ENCODE measurements at places on chromosomes 12 and 14. TPM values are rescaled to one million over a fixed set of nuclear protein-coding genes. Genes with fewer than 3 reads are reported as not detected.

Gene LRIG3
- total RNA-seq = 57.4 TPM

Gene POLE2
- total RNA-seq = 11.6 TPM

Gene ACSS3
- 19.8 TPM for total RNA-seq

Gene CLMN
- 30.3 TPM for total RNA-seq

Gene TAPBPL
- total RNA-seq = 8.2 TPM

Gene TIMM9
- total RNA-seq = 12.2 TPM

Gene ACRBP
- total RNA-seq = 0.15 TPM

Gene CPM
- 90.3 TPM for total RNA-seq

Gene BCL11B
- 0.17 TPM for total RNA-seq

DNA sequence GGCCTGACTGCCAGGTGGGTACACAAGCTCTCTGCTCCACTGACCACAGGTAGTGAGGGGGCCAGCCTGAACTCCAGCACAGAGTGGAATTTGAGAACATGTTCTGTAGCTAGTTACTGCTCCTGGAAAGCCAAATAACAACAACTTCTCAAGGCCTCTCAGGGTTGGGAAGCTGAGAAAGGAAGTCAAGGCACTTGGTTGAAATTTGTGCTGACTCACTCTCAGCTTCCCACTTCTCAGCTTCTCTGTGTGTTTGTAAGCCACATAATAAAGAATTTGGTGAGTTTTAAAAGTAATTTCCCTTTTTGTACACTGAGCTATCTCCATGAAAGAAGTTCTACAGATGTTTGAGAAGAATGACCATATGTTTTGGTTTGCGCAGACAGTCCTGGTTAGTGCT, 234.9 kb downstream of the KTN1 start:
- peak; percentile 64 for DNase-seq

- DNase-seq = peak; percentile 72
Observed at GRCh38 chr12:123056053-123056452, 75.6 kb downstream of the ARL6IP4 start.

DNA sequence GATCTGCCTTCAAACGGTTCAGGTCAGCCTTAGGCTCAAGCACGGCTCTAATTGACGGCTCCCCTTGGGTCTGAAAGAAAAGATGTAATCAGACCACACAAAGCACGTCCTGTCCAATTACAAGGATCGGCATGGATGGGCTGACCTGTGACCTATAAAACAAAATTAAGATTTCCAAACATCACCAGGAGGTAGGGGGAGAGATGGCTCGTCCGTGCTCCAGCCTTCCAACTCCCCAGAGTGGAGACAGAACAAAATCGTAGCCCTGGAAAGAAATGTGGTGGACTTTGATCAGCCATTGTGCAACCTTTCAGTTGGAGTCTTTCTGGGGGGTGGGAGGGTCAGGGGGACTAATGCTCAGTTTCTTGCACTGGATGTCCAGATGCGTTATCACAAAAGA, 226.6 kb upstream of the DIO3 start:
- DNase-seq = no peak

- peak; percentile 44 for DNase-seq
Observed at GRCh38 chr14:96852823-96853422, 55.7 kb downstream of the VRK1 start.

GRCh38 chr12:31950492-31950891, 8.7 kb upstream of the RESF1 start:
- DNase-seq = no peak

DNA sequence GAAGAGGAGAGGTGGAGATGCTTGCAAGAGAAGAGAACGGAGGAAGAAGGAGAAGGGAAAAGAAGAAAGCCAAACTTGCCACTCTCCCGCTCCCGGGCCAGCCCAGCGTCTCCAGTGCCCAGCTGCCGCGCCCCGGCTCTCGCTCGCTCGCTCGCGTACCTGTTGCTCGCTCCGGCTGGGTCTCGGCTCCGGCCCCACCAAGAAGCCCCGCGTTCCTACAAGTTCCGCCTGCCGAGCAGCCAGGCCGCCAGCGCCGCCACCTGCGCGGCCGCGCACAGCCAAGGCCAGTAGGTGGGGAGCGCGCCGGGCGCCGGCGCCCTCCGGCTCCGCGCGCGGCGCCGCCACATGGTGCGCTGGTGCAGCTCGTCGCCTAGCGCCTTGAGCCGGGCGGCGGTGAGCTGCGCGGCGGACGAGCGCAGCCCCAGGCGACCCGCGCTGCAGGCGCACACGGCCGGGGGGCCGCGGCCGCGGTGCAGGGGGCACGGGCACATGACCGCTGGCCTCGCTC, 370 bp downstream of the HRK start:
- no peak for DNase-seq

DNA sequence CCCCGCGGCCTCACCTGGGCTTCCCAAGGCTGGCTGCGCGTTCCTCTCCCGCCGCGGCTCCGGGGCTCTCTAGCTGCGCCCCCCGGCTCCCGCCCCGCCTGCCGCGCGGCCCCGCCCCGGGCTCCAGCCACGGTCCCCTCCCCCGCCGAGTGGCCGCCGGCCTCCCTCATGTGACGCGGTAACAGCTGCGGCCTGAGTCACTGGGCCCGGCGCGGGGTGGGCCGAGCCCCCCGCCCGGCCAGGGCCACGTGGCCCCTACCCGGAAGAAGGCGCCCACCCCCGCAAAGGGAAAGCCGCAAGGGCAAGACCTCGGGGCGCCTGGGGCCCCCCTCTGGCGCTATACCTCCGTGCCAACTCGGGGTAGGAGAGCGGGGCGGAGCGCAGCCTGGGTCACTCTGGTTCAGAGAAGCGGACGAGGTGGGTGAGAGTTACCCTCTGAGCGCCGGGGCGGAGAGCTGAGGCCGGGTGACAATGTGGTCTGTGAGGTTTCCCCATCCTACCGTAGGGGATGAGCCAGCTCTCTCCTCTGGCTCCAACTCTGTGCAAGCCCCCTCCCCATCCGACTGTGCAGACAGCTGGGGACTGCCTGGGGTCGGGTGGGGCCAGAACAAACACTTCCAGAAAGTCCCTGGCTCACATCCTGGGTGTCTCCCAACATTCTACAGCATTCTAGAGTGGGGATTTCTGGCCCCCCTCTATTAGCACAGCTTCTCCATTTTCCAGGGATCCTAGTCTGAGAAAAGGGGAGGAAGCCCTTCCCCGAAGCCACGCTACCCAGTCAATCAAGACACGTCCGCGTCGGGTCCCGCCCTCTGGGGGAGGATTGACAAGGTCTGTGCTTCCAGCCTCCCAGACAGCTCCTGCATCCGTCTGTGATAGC, at the start of gene CD63:
Gene CD63 (minus strand): TSS at position 71 of the 880 bp plus-strand sequence. CDS start 668 bp downstream, outside the sequence.
- DNase-seq = peak; percentile 89

GRCh38 chr12:63318313-63318712, 167.3 kb upstream of the AVPR1A start:
- DNase-seq = no peak

DNA sequence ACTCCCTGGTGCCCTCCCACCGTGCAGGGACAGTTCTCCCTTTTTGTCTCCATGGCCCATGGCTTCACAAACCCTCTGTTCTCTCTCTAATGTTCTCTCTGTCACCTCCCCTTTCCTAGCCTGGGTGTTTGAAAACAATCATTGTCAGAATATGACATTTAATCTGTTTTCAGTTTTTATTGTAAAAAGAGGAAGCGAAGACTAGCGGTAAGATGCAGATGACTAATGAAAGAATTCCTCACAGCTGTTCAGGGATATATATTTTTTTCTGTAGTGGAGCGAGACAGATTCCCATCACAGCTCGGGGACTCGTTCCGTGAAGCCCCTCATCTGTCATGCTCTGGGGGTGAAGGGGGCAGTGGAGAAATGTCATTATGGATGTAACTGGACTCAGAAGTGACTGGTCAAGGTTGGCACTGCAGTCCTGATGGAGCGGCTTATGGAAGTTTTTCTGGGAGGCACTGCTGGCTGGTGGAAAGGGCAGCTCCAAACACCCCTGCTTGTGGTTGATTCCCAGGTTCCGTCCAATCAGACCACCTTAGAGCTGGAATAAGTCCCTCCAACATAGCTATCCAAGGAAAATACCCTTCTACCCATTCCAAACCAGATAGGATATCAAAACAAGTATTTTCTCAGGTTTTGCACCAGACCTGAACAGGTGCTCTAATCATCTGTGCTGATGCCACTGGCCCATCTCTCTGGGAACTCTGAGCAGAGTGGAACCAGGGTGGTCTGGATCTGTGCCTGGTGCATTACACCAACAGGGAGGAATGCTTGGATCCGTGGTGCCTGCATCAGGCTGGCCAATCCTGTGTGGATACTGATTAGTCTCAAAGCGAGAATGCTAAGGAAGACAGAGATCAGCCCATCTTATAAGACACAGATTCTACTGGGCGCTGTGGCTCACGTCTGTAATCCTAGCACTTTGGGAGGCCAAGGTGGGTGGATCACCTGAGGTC, 84.7 kb downstream of the GPATCH2L start:
- DNase-seq = no peak

- no peak for DNase-seq
Observed at GRCh38 chr12:78275886-78276285, 445.2 kb downstream of the NAV3 start.

DNA sequence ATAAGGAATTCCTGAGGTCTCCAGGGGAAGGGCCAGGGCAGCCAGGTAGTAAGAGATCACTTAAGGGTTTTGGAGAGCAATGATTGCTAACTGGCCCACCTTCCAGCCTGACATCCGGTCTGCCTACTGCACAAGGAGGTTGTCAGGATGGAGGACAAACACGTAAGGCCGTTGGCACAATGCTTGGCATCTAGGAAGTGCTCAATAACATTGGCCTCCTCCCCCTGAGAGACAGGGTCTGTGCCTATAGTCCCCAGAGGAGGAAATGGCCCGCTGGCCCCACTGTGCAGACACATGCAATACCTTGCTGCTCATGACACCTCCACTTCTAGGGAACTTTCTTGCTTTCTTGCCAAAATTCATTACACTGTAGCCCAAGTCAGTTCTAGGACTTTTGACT, 73.2 kb downstream of the NTF3 start:
- DNase-seq = no peak

DNA sequence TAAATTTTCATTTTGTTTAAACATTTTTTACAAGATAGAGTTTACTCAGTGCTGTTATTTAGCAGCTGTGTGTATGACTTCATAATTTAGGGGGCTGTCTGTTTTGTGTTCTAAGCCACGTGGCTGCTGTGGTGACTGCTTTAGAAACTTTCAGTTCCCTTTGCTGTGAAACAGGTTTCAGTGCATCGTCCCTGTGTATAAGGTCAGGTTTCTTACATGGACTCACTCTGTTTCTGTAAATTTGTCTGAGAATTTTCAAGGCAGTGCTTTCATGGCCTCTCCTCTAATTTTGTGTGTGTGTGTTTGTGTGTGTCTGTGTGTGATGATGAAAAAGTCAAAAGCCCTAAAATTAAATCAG, 32.4 kb downstream of the BICD1 start:
- DNase-seq = no peak

DNA sequence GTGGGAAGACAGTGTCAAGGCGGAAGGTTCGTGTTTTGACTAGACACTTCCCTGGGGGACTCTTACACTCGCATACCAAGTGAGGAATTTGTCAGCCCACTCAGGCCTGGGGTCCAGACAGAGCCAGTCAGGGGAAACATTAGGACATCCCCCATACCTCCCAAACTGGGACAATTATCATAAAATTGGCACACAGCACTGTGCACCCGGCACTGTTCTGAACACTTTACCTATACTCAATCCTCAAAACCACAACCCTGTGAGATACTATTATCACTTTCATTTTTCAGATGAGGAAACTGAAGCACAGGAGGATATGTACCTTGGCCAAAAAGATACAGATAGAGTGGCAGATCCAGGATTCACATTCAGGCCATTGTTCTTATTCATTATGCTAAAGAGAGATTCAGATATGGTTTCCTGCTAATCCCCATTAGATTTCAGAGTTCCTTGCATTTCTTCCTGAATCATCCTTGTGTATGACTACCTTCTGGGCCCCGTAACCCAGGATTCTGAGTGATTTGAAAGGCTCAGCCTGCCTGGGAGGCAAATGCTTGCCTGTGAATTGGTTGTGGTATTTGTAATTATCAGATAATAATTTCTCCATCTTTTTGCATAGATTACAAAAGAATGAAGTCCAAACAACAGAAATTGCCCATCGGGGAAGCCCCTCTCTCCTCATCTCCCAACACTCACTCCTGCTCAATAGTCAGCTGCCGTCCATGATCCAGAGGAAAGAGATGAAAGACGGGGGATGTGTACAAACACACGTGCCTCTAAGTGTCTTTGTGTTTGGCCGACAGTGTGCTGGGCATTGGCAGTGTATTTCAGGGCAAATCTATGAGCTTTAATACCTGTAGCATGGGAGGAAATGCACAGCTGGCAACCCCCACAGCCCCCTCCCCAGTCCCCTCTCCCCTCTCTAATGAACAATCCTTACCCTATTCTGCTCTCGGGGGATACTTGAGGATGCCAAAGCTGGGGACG, 4.6 kb downstream of the TAC3 start:
- no peak for DNase-seq

GRCh38 chr12:46150735-46151134, 118.1 kb downstream of the SLC38A1 start:
- no peak for DNase-seq

DNA sequence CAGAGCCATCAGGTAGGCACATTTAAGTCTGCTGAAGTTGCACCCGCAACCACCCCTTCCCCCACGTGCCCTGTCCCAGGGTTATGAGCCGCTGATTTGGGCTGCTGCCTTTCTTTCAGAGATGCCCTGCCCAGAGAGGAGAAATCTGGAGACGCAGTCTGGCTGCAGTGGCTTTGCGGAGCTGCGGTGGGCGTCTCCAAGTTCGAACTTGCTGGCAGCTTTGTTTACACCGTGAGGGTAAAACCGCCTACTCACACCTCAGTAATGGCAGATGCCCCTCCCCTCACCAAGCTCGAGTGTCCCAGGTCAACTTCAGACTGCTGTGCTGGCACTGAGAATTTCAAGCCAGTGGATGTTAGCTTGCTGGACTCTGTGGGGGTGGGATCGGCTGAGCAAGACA, 14.7 kb downstream of the PTCSC3 start:
- peak; percentile 68 for DNase-seq

Data from renal cortical epithelial cell (primary cell).